ENCODE measurements at places on chromosomes 12 and 14.

DNA sequence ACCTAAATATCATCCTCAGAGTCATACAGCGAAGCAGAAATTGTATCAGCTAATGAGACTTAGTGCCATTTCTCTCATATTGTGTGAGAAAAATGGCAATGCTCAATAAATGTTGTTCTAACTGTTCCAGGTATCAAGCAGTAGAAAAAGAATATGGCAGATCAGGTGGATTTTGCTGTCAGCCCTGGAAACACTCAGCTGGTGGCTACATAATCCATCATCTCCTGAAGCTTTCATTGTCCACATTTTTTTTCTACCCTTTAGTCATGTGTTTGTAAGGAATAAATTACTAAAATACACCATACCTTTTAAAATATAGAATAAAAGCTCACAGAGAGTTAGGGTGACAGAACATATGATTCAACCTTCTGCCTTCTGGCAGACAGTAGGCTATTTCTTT lies 840.3 kb downstream of the DIO2 start:
- no peak for DNase-seq

- no peak for DNase-seq
Measured at GRCh38 chr12:116529686-116530085, 29.5 kb upstream of the MAP1LC3B2 start.

DNA sequence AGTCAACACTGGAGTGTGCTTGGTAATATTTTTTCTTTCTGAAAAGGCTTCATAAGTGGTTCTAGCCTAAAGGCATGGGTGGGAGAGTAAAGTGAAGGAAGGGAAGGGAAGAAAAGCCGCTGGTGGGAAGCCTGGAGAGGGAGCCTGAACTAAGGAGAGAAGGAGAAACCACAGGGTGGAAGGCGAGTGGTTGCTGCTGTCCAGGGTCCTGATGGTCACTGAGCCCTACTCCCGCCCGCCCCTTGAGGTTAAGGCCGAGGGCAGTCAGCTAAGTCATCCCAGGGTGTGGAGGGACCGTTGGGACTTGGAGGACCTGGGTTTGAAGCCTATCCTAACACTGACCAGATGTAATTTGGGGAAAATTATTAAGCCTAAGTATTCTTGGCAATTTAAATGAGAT lies 189.1 kb downstream of the PIWIL1 start:
- DNase-seq: no peak

- no peak for DNase-seq
Measured at GRCh38 chr14:86015511-86015910, 485.6 kb downstream of the FLRT2 start.

DNA sequence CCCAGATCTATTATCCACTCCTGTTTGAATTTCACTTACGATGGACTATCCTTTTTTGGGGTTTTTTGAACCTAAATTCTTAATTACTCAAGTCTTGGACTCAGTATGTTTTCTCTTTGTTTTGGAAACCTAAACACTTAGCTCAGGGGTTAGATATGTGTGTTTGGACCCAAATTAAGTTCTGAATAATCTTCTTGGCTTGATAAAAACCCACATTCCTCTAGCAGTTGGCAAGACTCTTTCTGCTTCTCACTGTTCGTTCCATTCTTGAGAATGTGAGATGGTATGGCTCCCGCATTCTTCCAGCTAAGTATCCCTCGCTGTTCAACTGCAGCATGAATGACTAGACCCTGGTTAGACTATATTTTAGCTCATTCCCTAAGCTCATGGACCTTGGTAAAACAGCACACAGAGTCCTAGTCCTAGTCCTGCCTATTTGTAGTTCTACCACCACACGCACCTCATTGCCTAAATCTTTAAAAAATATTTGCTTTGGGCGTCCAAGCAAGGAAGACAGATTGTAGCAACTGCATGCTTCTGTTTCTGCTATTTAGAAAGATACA lies 860.0 kb downstream of the RPS29 start:
- DNase-seq: no peak

GRCh38 chr12:28415755-28416154 lies 225.5 kb downstream of the CCDC91 start:
- DNase-seq: no peak

DNA sequence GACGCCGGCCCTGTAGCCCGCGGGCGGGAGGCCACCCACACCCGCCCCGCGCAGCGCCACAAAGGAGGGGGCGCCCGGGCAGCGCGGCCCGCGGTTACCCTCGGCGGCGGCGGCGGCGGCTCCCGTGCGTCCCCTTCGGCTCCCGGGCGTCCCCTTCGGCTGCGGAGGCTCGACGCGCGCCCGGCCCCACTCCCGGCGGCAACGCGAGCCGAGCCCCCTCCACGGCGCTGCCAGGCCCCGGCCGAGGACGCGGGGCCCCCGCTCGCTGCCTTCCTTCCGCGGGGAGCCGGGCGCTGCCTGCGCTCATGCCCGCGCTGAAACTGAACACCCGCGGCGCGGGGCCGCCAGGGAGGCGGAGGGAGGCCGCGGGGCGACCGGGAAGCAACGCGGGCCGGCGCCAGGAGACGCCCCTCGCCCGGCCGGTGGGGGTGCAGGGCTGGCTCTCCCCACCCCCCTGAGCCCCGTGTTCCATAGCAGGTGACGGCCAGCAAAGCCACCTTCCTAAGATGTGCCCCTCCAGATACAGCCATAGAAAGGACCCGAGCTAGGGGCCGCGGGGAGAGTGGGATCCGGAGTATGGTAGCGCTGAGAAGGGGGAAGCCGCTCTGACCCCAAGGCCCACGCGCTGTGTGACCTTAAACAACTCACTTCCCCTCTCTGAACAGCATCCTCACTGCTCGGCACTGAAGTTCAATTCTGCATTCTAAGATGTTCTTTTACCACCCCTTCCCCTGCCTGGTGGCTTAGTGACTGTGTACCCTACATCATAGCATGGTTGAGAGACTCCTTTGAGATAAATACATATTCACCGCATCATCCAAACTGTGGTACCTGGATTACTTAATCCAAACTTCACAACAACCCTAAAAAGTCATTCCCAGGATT lies 42.8 kb downstream of the KDM2B start:
- peak; percentile 43 for DNase-seq

- DNase-seq: no peak
Measured at GRCh38 chr14:98323836-98324235, 948.2 kb downstream of the BCL11B start.

- no peak for DNase-seq
Measured at GRCh38 chr12:64318605-64319004, 72.0 kb downstream of the C12orf56 start.

DNA sequence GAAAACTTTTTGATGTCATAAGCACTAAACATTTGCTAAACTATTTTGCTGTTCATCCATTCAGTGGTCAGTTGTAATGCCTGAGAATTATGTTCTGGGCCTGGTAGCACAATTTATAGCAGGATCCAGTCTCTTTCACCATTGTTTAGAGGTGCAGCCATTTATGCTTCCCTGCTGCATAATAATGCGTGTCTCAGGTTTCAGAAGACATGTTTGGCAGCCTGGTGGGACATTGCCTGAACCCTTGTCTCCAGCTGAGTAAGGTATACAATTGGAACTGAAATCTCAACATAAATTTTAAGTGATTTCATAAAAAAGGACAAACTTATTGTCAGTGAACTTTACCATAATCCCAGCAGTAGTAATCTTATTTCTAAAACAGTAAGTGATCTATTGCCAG lies 94.8 kb downstream of the POLR3B start:
- no peak for DNase-seq

- DNase-seq: no peak
Measured at GRCh38 chr12:79415746-79416435, 274.9 kb downstream of the PAWR start.

- DNase-seq: peak; percentile 47
Measured at GRCh38 chr12:111842556-111843396, 748 bp downstream of the MAPKAPK5 start.

- peak; percentile 26 for DNase-seq
Measured at GRCh38 chr14:75279763-75280290, 1.2 kb downstream of the FOS start.

DNA sequence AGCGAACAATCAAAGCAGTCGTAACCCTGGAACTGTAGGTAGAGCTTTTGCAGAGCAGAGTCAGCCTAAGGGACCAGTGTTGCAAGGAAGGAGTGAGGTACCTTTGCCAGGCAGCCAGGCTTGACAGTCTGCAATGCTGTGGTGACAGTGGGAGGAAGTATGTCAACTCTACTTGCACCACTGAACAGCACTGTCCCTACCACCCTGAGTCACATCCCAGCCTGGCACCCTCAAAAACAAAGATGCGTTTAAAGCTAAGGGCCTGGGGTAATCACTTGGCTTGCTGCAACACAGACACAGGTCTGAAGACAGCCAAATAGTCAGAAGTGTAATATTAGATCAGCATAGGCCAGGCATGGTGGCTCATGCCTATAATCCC lies 141.9 kb downstream of the DPF3 start:
- DNase-seq: no peak

DNA sequence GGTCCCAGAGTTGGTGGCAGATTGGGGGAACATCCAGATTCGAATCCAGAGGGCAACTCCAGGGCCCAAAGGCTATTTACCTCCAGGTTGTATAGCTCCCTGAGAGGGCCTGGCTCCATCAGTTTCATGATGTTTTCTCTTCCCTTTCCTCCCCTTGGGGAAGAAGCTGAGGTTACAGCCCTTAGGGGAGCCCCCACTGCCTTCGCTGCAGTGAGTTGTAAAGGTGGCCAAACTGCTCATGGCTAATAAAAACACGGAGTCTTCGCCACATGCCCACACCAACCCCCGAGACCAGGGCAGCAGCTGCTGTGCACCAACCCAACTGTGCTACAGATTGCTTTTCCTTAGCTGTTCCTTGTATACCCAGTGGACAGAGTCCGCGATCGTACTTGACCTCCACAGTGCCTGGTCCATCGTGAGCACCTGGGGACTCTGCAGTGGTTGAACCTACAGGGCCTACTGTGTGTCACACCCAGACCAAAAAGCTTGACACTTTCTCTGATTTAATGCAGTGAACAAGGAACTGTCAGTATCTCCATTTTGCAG lies 20.9 kb downstream of the GALNT16 start:
- no peak for DNase-seq

DNA sequence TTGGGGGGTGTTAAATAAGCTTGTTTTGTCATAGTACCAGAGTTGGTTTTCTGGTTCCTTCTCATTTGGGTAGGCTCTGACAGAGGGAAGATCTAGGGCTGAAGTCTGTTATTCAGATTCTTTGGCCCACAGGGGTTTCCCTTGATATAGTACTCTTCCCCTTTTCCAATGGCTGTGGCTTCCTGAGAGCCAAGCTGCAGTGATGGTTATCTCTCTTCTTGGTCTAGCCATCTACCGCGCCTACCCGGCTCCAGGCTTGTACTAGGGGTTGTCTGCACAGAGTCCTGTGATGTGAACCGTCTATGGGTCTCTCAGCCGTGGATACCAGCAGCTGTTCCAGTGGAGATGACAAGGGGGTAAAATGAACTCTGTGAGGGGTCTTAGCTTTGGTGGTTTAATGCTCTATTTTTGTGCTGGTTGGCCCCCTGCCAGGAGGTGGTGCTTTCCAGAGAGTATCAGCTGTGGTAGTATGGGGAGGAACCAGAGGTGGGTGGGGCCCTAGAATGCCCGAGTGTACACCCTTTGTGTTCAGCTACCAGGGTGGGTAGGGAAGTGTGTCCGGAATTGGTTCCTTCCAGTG lies 209.7 kb downstream of the GPHN start:
- no peak for DNase-seq

GRCh38 chr14:95677179-95677835 lies 8.9 kb upstream of the TCL1B start:
- DNase-seq: no peak

GRCh38 chr12:128383357-128383937 lies 116.5 kb downstream of the TMEM132C start:
- DNase-seq: no peak

DNA sequence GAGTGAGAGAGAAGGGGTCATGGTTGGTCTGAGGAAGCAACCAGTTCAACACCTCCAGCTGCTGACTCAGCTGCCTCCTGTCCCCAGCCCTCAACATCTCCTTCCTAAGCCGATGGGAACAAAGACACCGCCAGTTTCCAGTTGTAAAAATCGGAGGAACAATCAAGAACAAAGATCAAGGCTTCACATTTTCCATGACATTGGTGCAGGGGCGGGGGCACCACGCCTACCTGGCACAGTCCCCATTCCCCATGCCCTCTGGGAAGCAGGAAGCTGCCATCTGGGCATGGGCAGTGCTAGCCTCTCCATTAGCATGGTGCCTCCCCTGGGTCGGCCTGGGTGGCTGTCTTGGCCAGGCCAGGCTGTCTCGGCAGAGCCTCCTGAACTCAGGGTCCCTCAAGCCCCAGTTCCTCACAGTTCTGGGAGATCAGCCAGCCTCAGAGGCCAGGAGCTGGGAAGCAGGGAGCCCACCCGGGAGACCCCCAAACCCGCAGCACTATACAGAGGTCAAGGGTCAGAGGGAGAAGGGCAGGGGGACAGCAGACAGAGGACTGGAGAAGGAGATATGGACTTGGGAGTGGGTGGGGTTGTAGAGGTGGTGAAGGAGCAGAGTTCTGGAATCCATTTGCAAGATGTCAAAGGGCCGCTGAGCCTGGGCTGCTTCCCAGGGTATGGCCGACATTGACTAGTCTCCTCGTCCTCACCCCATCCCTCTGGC lies 19.6 kb upstream of the TMEM106C start:
- no peak for DNase-seq

DNA sequence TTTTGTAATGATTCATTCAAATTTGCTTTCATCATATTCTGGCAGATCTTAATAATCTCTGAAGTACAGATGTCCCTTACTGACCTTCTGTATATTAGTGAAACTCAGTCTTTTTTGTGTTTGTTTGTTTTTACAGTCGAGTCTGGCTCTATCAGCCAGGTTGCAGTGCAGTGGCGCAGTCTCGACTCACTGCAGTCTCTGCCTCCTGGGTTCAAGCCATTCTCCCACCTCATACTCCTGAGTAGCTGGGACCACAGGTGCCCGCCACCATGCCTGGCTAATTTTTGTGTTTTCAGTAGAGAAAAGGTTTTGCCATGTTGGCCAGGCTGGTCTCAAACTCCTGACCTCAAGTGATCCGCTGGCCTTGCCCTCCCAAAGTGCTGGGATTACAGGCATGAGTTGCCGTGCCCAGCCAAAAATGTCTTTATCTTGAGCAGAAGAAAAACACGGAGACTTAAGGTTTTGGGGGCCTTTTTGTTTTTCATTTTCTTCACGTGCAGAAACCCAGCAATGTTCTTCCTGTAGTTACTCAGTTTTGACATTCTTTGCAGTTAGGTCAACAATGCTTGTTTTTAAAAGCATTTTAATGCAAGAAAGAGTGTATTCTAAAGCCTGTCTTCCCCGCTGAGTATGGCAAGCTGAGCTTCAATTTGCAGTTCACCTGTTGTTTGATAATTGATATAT lies 79.5 kb downstream of the FAR2 start:
- no peak for DNase-seq

GRCh38 chr12:6863586-6864321 lies 3.6 kb upstream of the TPI1 start:
- no peak for DNase-seq

DNA sequence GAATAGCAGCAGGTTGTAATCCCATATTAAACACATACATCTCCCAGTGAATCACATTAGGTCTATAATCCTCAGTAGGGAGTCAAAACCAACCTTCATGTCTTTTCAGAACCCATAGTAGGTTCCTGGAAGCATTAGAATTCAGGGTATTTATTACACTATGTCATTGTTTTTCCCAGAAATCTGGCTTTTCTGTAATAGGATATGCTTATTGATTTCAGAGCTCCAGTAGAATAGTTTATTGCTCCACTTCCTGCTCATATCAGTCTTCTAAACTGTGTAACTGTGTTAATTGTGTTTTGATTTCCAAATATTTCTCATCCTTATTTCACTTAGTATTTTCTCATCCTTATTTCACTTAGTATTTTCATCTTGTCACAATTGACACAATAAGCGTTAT lies 268.0 kb downstream of the CCDC59 start:
- no peak for DNase-seq

- DNase-seq: no peak
Measured at GRCh38 chr12:108858311-108859074, 1.1 kb upstream of the SSH1 start.

GRCh38 chr12:105018012-105018411 lies 31.9 kb downstream of the NOPCHAP1 start:
- peak; percentile 3 for DNase-seq

All from NAMALWA (cell line).